ENCODE measurements at places on chromosomes 5 and 9. TPM values are rescaled to one million over a fixed set of nuclear protein-coding genes. Genes with fewer than 3 reads are reported as not detected.

Gene C5orf47
- not detected for total RNA-seq

Gene PAEP
- total RNA-seq: not detected

Gene CBY3
- total RNA-seq: not detected

Gene IL3
- not detected for total RNA-seq

Gene PRELID2
- total RNA-seq: 98.3 TPM

Gene TEX48
- total RNA-seq: not detected

Gene LRRC19
- 102 TPM for total RNA-seq

Gene TRPM3
- not detected for total RNA-seq

Gene PPP2CA
- 85.0 TPM for total RNA-seq

Gene ANKRD31
- not detected for total RNA-seq

Gene OMD
- 4.5 TPM for total RNA-seq

Gene SURF1
- total RNA-seq: 75.1 TPM

Gene FAXDC2
- 16.5 TPM for total RNA-seq

Gene SLC27A6
- not detected for total RNA-seq

Gene FIBCD1
- total RNA-seq: not detected

Gene PTPDC1
- total RNA-seq: 7.2 TPM

Gene LCN9
- not detected for total RNA-seq

Gene PCDHB6
- not detected for total RNA-seq

Gene STC2
- 0.85 TPM for total RNA-seq

Gene CNTLN
- total RNA-seq: 4.6 TPM

Gene DMRTA1
- total RNA-seq: 0.94 TPM

Gene CD180
- total RNA-seq: 5.0 TPM

Gene PCDHB14
- total RNA-seq: 1.1 TPM

Gene SMIM33
- total RNA-seq: 1.7 TPM

Gene GLRA1
- total RNA-seq: not detected

Gene WDR38
- total RNA-seq: not detected

Gene AGTPBP1
- total RNA-seq: 14.9 TPM

Gene PCDHB10
- total RNA-seq: not detected

Gene EGFL7
- total RNA-seq: 53.1 TPM

Gene PPP2R2B
- 2.5 TPM for total RNA-seq

Gene ODF2
- total RNA-seq: 83.3 TPM

Gene EFNA5
- 27.5 TPM for total RNA-seq

Gene PDGFRB
- total RNA-seq: 37.9 TPM

Gene HSD17B4
- 205 TPM for total RNA-seq

Gene CCDC187
- not detected for total RNA-seq

Gene PCDHB13
- 0.35 TPM for total RNA-seq

Gene SPATA31E1
- total RNA-seq: not detected

Gene JAKMIP2
- not detected for total RNA-seq

Gene N4BP3
- total RNA-seq: 1.4 TPM

Gene ITGA2
- total RNA-seq: 13.6 TPM

Gene ADAMTS19
- 0.67 TPM for total RNA-seq

Gene MAMDC4
- 45.4 TPM for total RNA-seq
